ENCODE measurements at places on chromosomes 7 and 10.
A peak's percentile ranks its signal among the peaks of the same experiment; 100 is the strongest.

DNA sequence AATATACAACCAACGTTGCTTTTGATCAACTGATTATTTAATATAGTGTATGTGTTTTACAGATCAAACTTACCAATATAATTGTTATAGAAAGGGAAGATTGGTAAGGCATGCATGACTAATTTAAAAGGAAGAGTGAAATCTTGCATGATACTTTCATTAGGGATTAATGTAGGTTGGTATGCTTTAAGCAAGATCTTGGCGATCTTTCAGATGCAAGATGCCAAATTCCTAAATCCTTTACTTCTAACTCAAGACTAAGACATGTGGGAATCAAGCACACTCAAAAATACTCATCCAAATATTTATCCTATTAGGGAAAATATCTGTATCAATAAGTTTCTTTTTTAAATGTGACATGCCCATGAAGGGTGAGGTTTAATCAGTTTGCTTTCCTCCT is 321.4 kb upstream of the MEOX2 start:
- DNase-seq, result no peak

GRCh38 chr10:24027107-24027506 is 181.8 kb upstream of the KIAA1217 start:
- DNase-seq, result no peak

DNA sequence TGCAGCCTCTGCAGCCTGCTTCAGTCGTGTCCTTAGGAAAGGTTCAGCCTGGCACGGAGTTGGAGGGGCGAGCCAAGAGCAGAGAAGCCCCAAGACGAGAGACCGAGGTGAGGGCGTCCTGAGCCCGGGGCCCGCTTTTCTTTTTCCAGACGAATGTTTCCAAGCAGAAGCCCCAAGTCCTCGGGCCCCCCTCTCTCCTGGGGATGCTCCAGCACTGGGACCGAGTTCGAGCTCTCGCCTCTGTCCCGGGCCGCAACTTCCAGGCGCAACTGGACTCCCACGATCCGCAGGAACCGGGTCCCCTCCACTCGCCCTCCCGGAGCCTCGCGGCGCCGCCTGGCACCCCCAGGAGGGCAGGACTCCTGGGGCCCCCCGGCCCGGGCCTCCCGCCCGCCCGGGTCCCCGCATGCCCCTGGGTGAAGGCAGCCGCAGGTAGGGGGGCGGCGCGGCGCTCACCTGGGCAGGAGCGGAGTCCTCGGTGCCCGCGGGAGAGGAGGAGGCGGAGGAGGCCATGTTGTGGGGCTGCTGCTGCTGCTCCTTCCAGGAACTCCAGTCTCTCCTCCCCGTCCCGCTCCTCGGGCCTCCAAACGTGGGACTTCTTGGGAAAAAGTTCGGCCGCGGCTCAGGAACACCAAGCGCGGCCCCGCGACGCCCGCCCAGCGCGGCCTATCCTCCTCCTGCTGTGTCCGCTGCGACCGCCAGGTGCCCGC is 45.3 kb upstream of the CDK1 start:
- DNase-seq, result peak; percentile 28

- no peak for DNase-seq
Measured at GRCh38 chr10:132882069-132882951, 60.1 kb downstream of the CFAP46 start.

- no peak for DNase-seq
Measured at GRCh38 chr10:77393821-77394501, 243.6 kb downstream of the KCNMA1 start.

DNA sequence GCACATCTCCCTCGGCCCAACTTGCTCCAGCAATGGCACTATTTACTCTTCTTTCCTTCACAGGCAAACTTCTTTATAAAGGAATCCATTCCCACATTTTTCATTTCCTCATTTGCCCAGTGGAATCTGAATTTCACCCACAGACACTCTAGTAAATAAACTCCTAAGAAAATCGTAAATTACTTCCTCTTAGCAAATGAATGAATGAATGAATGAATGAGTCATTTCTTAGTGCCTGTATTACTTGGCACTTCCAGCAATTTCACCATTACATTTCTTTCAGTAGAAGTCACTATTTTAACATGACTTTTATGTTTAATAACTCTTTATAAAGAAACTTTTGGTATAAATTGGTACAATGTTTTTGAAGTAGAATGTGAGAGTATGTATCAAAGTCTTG is 55.7 kb downstream of the DDC start:
- DNase-seq, result no peak

GRCh38 chr10:126849646-126850045 is 55.6 kb upstream of the DOCK1 start:
- DNase-seq, result no peak

DNA sequence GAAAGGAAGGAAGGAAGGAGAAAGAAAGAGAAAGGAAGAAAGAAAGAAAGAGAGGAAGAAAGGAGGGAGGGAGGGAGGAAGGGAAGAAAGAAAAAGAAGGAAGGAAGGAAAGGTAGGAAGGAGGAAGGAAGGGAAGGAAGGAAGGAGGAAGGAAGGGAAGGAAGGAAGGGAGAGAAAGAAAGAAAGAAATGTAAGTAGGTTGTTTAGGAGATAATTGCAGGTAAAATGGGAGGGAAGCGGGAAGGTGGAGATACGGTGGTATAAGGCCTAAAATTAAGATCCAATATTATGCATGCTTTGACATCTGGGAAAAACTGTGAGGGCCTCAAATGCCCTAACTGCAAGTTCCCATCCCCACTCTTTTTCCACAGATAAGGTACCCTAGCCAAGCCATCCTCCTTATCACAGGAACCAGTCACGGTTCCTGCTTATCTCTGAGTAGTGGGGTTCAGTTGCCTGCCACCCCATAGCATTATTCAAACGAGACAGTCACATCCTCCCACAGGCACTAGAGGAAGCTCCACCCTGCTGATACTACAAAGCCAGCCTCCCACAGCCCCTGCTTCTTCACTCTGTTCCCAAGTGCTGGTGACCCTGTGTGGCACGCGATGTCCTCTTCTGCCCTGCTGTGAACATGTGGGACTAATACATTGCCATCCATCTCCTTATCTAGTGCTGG is 28.7 kb downstream of the ST8SIA6 start:
- peak; percentile 99 for DNase-seq

GRCh38 chr7:131039355-131039762 is 288.3 kb upstream of the MKLN1 start:
- no peak for DNase-seq

All from hematopoietic multipotent progenitor cell treated with erythropoietin and hydrocortisone succinate and interleukin-3 and kit ligand, for 4 days (in vitro differentiated cells).